ENCODE measurements at places on chromosomes 6 and 20.

DNA sequence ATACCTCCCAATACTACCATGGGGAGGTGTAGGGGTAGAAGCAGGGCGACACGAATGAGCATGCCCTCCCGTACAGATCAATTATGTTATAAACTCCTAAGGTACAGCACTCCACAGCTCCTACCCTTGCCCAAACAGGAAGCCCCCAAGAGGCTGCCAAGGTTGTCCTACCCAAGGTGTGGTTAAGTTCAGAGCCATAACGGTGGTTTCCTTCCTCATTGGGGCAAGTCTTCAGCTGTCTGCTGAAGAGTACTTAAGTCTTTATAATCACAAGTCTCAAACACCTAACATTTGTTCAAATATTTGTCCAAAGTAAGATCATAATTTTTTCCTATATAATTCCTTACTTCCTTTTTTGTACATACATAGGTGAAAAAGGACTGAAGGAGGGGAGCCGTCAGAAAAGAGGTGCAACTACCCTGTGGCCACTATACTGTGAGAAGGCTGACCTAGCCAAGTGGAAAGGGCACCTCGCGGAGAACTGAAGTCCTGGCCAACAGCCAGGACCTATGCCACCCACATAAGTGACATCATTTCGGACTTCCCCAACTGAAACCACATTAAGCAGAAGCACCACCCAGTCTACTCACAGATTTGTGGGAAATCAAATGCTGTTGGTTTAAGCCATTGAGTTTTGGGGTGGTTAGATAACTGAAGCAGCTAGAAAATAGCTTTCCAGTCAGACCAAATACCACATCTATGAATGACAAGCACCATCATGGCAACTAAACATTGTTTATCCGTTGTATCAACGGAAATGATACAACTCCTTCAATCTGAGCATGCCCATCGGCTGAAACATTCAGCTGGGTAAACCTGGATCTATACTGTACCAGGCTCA lies 2.9 kb upstream of the RAB22A start:
- no peak for DNase-seq

DNA sequence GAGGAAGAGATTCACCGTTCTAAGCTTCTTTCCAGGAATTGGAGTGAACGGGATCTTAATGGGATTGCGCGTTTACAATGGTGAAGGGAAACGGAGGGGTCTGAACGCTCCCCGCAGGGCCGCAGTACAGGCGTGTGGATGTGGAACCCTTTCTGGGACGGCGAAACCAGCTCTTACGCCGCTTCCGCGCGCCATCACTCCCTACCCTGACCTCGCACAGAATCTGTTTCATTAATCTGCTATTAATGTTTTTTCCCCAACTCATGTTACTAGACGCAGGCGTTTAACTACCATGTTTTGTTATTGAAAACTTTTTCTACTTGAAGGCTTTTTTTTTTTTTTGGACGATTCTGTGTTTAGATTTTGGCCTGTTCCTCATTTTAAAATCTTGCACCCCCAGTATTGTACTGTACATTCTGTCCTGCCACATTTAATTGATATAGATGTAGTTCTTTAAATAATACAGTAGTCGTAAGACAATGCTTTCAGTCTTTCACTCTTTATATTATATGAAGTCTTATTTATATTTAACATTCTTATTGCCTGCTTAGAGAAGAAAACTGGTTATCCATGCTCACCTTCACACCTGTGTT lies 696 bp upstream of the SUPT3H start:
- DNase-seq, result peak; percentile 87

- no peak for DNase-seq
Measured at GRCh38 chr20:37590938-37591490, 63.3 kb upstream of the BLCAP start.

GRCh38 chr6:160523223-160523622 lies 140.9 kb downstream of the LPA start:
- DNase-seq, result no peak

DNA sequence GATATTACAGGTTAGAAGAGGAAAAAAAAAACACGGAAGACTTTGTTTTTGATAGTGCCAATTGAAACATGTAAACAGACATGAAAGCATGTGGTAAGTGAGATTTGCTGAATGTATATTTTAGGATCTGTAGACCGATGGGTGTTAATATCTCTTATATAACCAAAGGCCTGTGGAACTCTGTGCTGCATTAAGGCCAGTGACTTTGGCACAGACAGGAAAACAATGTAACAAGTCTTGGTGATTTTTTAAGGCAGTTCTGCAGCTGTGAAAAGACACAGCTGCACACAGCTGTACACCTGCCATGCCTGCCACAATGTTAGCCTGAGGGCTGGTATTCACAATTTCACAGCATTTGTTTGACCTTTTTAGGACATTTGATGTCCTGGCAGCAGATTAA lies 6.1 kb downstream of the SOBP start:
- DNase-seq, result no peak

DNA sequence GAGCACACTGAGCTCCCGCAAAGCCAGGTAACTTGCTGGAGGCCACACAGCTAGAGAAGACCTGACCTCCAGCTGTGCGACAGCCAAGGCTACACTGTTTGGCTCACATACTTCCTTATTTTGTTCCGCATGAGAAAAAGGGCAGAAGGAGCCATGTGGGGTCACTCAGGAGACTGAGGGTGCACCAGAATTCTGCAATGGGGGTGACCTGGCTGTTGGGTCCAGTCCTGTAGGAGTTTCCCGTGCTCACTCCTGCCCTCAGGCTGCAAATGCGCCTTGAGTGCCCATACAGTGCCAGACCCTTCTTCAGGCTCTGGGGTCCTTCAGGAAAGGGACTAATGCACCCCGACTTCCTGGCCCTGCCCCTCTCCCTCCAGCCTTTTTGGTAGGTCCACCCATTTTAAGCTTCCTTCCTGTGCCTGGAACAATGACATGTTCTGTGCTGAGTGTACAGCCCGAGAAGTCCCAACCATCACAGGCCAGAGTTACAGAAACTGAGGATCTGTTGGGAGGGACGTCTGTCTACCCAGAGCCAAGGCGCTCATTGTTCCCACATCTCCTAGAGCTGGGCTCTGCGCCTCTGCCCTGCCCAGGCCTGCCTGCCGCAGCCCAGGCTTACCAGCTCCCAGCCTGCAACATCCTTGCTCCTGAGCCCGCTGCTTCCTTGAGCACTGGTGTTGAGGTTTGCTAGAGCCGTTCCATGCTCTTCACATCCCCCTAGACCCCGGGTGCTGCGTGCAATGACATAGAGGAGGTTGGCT lies 33.5 kb upstream of the CD93 start:
- no peak for DNase-seq

- peak; percentile 45 for DNase-seq
Measured at GRCh38 chr6:51855310-51856082, 231.9 kb downstream of the PKHD1 start.

DNA sequence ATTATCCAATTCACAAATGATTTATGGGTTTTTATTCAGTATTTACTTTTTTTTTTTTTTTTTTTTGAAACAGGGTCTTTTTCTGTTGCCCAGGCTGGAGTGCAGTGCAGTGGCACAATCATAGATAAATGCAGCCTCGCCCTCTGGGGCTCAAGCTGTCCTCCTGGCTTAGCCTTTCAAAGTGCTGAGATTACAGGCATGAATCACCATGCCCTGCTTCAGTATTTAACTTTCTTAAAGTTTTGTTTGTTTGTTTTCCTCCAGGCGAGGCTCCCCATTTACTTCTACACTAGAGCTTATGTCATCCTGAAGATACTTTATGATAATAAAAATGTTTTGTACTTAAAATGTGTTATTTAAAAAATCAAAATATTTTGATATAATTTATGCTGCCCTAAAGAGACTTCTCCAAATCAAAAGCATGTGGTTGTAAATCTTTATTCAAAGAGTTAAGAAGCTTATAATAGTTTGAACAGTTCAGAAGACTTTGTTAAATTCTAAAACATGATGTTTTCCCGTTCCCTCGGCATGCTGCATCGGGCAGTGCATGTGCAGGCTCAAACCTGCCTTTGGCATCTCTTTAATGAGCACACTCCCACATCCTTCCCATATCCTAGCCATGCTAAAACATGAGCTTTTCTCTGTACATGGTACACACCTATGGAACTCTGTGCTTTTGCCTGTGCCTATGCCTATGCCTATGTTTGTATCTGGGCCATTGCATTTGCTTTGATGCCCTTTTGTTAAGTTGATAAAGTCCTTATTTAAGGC lies 11.0 kb downstream of the SMPDL3A start:
- no peak for DNase-seq

- peak; percentile 61 for DNase-seq
Measured at GRCh38 chr6:75285283-75285639, 669 bp upstream of the TMEM30A start.

DNA sequence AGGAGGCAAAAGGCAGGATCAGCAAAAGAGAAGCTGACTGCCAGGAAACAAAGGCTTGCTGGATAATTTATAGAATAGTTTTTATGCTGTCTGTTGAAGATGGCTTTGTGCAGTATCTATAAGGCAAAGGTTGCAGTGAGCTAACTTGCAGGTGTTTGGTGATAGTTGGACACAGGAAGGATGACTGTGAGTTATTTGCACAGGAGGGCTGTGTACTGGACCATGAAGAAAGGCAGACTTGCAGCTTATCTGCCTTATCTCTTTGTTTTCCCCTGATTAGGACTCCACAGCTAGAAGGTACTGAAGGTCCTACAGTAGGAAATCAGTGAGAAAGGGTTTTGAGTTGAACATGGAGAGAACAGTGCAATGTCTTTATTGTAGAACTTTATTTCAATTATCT lies 2.1 kb downstream of the BTN1A1 start:
- no peak for DNase-seq

DNA sequence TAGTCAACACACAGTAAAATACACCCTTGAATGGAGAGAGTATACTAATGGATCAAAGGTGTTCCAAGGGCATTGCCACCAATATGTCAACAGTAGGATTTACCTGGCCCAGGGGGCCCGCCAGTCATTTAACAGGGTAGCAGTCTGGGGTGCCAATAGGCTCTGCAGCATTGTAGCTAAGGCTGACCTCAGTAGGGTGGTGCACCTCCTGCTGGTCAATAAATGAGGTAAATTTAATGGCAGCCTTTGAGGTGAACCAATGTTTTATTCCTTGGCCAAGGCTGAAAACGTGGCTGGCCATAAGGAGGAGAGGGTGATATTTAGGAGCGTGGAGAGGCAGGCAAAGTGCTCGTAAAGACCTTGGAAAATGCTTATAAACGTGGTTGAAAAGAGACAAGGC lies 147.2 kb downstream of the RPS12 start:
- no peak for DNase-seq

DNA sequence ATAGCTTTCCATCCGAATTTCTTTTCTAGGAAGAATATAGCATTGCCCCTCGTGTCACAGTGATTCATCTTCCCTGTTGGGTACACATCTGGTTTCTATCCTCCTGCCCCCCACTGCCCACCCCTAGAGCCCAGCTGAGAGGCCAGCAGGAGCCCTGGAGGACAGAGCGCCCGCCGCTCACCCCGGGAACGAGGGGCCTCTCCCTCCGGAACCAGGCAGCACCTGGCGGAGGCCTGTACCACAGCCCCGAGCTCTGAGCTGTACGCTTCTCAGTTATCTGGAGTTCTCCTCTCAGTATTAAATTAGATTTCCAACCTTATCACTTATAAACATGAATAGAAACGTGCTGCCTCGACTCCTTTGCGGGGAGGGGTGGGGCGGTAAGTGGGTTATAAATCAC lies 6.0 kb downstream of the ANKRD60 start:
- no peak for DNase-seq

DNA sequence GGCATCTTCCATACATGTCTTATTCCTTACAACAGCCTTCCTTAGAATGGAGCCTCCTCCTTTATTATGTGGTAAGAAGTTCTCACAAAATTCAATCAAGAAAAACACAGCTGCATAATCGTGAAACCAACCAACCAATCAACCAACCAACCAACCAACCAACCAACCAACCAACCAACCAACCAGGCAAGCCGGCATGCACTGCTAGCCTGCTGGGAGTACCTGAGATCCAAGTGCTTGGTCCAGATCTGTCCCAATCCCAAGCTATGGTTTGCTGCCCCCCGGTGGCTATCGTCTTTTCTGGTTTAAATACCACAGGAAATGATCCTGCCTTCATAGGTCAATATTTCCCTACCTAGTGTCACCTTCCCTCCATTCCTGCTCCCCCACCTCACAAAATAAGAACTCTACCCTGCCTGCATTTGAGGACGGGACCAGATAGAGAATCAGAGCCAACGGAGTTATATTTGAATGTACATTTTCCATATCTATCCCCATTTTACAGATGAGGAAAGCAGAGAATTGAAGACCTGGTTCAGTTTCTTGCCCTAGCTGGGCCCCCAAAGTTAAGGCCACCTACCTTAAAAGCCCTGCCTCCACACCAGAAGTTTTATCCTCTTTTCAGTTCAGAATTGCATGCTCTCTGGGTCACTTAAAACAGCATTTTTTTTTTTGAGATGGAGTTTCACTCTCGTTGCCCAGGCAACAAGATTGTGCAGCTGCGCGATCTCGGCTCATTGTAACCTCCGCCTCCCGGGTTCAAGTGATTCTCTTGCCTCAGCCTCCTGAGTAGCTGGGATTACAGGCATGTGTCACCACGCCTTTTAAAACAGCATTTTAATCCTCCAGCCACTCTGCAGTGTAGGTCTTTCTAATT lies 27.1 kb downstream of the RAB44 start:
- no peak for DNase-seq

DNA sequence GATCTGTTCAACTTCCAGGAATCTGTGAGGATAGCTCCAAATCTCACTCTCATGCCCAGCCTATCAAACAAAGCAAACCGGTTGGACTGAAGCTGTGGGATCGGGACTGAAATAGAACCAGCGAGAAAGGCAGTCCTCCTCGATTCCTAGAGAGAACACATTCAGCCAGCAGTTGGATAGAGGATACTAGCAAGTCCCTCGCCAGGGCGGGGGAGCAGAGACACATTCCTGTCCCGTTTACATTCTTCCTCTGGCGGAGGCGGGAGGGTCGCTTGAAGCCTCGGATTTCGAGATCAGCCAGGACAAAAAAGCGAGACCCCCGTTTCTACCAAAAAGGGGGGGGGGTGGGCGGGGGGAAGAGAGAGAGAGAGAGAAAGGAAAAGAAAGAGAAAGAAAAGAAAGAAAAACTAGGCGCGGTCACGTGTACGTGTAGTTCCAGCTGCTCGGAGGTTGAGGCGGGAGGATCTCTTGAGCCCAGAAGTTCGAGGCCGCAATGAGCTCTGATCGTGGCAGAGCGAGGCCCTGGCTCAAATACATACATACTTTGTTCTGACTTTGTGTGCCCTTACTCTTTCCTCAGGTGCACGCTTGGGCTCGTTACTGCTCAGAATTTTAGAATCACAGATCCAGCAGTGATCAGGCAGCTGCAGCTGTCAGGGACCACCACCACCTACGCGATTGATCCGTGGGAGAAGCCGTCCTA lies 19.5 kb downstream of the ZNF311 start:
- peak; percentile 89 for DNase-seq

GRCh38 chr20:11676630-11677287 lies 240.9 kb upstream of the BTBD3 start:
- peak; percentile 58 for DNase-seq

- no peak for DNase-seq
Measured at GRCh38 chr6:136113736-136114173, 136.4 kb downstream of the MTFR2 start.
